Iris pigment epithelial cell (primary cell): ENCODE measurements at places on chromosomes 12 and 14.

DNA sequence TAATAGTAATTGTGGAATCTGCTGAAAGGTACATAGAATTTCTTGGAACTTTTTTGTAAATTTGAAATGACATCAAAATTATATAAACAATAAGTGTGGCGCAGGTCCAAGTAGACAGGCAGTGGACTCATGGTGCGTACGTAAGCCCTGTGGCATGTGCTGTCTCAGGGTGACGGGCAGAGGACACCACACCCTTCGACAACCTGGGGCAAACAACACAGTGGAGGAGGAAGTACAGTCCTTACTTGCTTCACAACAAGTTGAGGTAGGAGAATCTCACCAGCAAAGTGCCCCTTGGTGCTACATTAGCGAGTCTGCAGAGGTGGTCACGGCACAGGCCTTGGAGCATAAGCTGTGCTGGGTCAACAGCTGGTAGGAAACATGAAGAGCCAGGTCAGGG lies 180.9 kb downstream of the AEBP2 start:
- DNase-seq, result peak; percentile 66

- no peak for DNase-seq
Observed at GRCh38 chr14:91380123-91380522, 37.5 kb downstream of the CCDC88C start.

GRCh38 chr14:98748966-98749365 lies 523.0 kb downstream of the BCL11B start:
- no peak for DNase-seq

DNA sequence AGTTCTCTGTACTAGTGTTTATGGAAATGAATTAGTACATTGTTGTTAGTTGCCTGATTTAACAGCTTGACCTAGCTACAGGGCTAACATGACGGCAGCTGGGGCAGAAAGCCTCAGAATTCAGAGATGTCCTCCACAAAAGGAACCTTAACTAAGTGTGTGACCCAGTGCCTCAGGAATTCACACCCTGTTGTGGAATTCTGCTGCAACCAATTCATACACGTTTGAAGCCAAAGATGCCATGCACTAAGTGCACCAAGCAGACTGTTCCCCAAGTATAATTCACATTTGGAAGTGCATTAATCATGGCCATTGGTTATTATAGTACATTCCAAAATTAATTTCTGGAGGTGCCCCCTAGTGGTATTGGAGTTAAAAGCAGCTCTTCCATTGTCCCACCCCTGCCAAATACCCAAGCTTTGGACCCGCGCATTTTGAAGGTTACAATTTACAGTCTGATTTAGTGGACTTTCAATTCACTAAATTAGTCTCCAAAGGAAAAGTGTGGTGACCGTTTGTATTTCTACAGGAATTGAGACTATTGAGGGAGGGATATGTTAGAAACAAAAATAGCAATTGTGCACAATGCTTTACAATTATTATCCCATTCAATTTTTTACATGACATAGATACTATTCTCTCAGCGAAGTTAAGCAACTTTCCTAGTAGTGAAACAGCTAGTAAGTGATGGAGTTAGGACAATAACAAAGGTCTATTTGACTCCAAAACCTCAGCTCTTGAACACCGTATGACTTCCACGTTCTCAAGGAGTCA lies 85.9 kb downstream of the PAX9 start:
- peak; percentile 2 for DNase-seq
